Sigmoid colon (tissue), 7 donors: ENCODE measurements at places on chromosomes 1 and 21. TPM values are rescaled to one million over a fixed set of nuclear protein-coding genes. Genes with fewer than 3 reads are reported as not detected.

LGR6 gene
- not detected for total RNA-seq

SPATA17 gene
- total RNA-seq = not detected

OR2G6 gene
- total RNA-seq = not detected

CLCA4 gene
- total RNA-seq = 2.1 TPM

C1QTNF12 gene
- 1.9 TPM for total RNA-seq

ADGRB2 gene
- 1.4 TPM for total RNA-seq

CRP gene
- total RNA-seq = not detected

DNA sequence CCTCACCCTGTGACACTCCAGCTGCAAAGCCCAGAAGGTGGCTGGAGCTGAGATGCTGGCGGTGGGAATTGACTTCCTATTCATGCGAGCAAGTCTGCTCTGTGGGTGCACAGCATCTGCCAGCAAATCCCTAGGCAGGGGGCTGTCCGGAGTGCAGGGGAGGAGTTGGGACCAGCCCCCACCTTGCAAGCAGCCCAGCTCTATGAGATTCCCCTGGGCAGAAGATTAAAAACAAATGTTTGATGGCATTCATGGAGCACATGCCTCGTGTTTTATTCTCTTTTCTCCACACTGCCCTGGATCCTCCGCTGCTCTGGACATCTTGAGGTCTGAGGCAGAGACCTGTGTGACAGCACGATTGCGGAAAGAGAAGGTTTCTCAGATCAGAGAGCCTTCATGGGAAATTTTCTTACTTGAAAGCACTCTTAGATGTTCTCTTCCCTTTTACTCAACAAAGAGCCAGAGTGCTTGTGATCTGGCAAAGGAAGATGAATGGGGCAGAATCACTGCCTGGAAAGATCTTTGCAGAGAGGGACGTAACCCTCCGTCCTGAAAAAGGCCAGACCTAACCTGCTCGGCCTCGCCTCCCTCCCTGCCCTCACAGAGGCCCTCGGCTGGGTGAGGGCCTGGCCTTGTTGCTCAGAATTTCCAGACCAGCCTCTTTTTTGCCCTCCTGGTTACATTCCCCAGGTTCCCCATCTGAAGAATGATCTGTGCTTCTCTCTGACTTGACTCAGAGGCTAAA lies 597.1 kb downstream of the KIF26B start:
- no peak for DNase-seq

DNA sequence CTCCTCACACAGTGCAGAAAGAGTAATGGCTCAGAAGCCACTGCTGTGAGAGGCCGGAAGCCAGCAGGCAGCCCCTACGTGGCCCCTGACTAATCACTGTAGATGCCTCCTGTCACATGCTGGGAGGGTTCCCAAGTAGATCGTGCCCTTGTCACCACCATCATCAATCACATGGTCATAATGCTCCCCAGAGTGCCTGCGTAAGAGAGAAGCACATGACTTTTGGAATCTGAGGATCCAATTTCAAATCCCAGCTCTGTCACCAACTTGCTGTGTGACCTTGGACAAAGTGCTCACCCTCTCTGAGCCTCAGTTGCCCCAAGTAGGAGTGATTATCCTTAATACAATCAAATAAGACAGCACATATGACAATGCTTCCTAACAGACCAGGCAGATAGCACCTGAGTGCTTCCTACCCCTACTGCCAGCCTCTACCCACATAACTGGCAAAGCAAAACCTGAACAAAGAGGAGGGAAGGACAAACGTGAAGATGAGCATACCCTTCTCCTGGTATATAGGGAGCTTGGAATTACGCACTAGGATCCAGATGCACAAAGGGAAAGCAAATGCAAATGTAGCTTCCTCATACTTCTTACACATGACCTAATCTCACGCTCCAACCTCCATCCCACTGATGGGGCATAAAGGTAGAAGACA lies 65.7 kb downstream of the SDC3 start:
- no peak for DNase-seq

- no peak for DNase-seq
Observed at GRCh38 chr1:88169939-88170338, 514.1 kb upstream of the PKN2 start.

DNA sequence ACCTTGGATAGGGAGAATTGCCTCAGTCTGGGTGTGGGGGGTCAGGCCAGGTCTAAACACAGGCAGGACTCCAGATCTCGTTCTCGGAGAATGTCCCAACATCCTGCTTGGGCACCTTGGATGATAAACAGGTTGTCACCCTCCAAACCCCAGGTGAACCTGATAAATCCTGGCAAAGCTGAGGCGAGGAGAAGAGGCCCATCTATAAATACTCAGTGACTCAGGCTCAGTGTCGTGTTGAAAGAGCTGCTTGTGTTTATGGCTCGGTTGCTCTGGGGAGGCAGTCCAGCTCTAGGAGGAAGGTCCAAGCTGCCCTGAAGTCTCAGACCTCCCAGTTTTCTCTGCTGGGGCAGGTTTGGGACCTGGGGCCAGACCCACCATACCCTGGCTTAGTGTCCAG lies 15.8 kb upstream of the TRIM63 start:
- no peak for DNase-seq

GRCh38 chr1:45386219-45386618 lies 46.0 kb upstream of the MUTYH start:
- DNase-seq = no peak

- no peak for DNase-seq
Observed at GRCh38 chr1:209659909-209660308, 7.7 kb upstream of the LAMB3 start.

GRCh38 chr1:197980457-197980856 lies 63.3 kb downstream of the LHX9 start:
- DNase-seq = no peak

- no peak for DNase-seq
Observed at GRCh38 chr1:153429266-153430165, 13.2 kb downstream of the S100A7A start.

- DNase-seq = no peak
Observed at GRCh38 chr1:151775894-151776664, 12.8 kb upstream of the MRPL9 start.

GRCh38 chr1:40755067-40755466 lies 28.5 kb upstream of the KCNQ4 start:
- DNase-seq = no peak

- no peak for DNase-seq
Observed at GRCh38 chr1:106676021-106676420, 380.5 kb upstream of the PRMT6 start.

DNA sequence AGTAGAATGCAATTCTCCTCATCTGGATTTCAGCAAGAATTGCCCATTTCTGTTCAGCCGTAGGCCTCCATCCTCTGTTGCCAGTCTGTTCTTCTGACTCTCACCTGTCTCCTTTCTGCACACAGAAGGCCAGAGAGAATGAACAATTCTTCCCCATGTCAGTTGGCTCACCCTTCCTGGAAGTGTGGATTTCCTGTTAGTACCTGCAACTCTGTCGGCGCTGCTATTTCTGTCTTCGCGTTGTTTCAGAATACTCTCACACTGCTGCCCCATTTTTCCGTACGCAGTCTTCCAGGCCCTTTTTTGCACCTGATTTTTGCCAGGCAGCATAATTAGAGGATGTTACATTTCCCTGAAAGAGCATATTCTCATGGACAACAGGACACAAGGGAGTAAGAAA lies 200.7 kb downstream of the FGGY start:
- no peak for DNase-seq

DNA sequence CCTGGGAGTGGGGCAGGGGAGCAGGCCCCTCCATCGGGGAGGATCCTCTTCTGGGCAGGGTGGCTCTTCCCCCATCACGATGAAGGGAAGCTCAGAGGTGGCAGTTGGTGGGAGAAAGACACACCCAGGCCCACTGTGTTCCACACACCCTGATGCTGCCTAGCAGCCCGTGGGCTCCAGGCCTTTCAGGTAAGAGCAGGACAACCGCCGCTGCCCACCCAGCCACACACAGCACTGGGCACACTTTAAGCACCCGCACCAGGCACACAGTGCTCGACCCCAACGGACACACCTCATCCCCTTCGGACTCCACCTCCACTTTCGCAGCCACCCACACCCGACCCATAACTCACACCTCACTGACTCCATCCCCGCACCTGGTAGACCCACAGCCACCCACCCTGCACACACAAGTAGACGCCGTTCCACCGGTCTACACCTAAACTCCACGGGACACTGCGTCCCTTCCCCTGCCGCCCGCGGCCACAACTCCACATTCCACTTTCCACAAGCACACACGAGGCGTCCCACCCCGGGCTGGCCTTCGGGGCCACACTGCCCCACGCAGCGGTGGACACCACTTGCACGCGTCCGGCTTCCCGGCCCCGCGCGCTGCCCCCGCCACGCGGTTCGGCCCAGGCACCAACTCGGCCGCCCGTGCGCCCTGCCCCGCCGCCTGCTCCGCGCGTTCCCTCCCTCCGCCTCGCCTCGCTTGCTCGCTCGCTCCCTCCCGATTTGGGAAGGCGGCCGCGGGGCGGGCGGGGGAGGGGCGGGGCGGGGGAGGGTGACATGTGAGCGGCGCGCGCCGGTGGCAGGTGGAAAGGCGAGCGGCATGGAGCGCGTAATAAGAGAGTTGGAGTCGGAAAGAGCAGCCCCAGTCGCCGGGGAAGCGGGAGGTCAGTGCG lies at the start of gene KCNQ4:
Gene KCNQ4, plus strand, starts transcription at position 787 of the 905 bp plus-strand sequence. CDS start 307 bp downstream, outside the sequence.
- peak; percentile 88 for DNase-seq

GRCh38 chr1:223621312-223621734 lies 44.2 kb downstream of the CAPN8 start:
- no peak for DNase-seq

- no peak for DNase-seq
Observed at GRCh38 chr21:24375201-24375600, 1232.1 kb downstream of the MRPL39 start.
